Effector memory CD8-positive, alpha-beta T cell (primary cell): ENCODE measurements at places on chromosomes 12 and 14.
A peak's percentile ranks its signal among the peaks of the same experiment; 100 is the strongest.

- DNase-seq = no peak
Measured at GRCh38 chr12:49868952-49869815, 26.3 kb upstream of the BCDIN3D start.

DNA sequence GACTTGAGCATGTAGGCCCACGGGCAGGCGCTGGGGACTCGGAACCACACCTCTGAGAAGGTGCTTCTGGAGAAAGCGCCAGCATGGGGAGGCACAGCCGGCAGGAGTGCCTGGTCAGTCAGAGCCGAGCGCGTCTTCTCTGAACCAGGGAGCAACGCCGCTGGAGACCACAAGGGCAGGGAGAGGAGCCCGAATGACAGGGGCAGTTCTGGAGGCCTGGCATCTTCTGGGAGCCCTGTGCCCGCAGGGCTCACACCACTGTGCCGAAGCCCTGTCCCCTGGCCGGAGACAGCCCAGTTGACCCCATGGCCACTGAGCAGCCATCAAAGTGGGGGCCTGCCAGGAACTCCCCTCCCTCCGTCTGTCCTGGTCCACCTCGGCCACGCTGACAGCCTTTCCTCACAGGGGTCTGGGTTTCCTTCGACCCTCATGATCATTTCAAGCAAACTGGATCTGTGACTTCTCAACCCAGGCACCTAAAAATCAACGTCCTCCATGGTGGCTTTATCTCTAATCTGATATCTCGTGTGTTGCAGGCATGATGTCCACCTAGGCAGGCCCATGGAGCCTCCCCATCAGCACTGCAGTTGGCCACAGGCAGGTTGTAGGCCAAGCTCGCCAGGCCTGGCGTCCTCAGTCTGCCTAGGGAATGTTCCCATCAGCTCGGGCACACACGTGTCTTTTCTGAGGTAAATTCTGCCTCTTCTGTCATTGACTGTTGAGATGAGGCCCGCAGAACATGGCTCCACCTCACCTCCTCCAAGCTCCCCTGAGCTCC is 299.3 kb upstream of the RTL1 start:
- DNase-seq = no peak

DNA sequence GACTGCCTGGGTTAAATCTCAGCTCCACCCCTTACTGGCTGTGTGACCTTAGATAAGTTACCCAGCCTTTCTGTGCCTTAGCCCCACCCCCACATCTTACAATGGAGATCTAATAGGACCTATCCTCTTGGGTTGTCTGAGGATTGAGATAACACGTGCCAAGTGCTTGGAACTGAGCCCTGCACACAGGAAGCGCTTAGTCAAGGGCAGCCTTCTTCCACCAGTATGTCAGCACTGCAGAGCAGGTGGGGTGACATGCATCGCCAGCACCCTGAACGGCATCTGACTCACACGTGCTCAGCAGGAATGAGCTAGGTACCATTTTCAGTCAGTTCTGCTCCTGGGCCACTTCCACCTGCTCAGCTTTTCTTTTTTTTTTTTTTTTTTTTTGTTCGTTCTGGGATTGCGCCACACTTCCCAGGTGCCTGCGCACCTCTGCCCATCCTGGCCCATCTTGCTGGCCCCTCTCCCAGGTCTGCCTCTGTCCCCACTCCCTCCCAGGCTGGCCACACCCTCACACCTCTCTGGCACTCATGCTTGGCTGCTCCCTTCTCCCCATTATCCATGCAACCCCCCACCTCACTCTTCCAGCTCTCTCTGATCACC is 19.6 kb downstream of the LGMN start:
- no peak for DNase-seq

GRCh38 chr12:104971306-104971705 is 13.2 kb upstream of the SLC41A2 start:
- DNase-seq = no peak

DNA sequence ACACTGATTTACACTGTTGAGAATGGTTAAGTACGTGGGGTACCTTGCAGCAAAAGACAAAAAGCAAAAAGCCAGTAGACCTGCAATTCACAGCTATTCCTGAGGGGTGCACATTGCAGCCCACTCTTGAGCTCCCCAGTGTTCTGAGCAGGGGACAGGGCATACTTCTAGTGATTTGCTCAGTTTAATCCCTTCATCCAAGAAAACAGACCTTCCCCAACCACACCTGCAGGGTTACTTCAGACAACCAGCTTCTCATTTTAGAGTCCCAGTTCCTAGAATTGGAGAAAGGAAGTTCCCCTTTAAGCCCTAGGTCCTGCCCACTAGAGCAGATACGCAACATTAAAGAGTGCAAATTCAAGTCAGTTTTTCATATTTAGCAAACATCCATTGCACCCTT is 3.6 kb upstream of the WSB2 start:
- DNase-seq = no peak

GRCh38 chr14:38404100-38404541 is 148.2 kb upstream of the CLEC14A start:
- DNase-seq = no peak

- DNase-seq = no peak
Measured at GRCh38 chr12:10989107-10989506, 2.4 kb upstream of the TAS2R50 start.

GRCh38 chr12:4909734-4910501 is at the start of gene KCNA1:
Gene KCNA1 (plus strand): TSS chr12:4909905. CDS start chr12:4911379, 1,474 bp downstream.
- no peak for DNase-seq

DNA sequence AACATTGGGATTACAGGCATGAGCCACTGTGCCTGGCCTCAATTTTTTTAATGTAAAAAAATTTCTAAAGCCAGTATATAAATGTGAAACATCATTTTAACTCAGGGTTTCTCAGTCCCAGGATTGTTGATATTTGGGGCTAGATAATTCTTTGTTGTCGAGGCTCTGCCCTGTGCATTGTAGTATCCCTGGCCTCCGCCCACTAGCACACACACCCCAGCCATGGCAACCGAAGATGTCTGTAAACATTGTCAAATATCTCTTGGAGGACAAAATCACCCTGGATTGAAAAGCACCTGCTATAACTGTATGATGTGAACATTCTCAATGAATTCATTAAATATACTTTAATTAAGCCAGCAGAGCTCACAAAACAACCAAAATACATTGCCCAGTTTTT is 8.4 kb upstream of the CIT start:
- no peak for DNase-seq

DNA sequence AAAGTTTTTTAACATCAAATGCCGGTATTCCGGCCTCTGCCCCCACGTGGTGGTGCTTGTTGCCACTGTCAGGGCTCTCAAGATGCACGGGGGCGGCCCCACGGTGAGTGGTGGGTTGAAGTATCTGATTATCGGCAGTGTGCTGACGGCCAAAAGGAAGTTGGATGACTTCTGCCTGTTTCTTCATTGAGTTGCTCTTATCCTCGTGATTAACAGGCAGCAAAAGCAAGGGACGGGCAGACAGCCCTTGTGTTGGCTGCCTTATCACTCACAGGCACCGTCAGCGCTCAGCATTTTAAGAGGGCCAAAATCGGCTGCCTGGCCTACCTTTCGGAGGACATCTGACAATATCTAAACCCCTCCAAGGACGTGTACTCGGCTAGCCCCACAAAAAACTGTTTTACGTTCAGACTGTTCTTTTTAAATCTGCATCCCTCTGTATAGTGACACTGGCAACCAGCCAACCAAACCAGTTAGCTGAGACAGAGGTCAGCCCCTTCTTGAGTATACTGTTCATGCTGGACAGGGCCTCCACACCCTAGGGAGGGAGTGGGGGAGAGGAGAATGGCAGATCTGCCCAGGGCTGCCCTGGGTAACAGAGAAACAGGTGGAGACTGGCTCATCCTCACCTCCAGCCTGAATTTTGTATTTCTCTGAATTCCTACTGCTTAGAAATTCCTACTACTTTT is 22.9 kb upstream of the AKAP5 start:
- no peak for DNase-seq

- no peak for DNase-seq
Measured at GRCh38 chr12:111887926-111888745, 46.1 kb downstream of the MAPKAPK5 start.

- no peak for DNase-seq
Measured at GRCh38 chr14:104965561-104966231, 12.5 kb downstream of the AHNAK2 start.

DNA sequence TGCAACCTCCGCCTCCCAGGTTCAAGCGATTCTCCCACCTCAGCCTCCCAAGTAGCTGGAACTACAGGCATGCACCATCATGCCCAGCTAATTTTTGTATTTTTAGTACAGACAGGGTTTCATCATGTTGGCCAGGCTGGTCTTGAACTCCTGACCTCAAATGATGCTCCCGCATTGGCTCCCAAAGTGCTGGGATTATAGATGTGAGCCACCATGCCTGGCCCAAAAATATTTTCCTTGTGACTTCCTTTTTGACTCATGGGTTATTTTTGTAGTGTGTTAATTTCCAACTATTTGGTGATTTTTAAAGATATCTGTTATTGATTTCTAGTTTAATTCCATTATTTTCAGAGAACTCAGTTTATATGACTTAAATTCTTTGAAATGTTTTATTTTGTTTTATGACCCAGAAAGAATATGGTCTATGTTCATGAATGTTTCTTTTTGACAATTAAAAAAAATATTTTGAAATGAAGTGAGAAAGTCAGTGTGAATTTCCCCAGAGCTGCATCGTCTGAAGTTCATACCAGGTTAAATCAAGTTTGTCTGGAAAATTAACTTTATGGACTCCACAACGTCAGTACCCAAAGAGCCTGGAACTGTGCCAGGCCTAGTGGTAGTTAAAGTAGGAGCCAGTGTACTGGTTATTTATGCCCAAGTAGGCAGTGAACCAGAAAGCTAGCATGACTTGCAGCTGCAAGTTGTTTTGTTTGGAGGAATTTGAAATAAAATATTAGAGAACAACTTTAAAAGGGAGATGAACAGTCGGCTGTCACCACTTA is 2.8 kb upstream of the CDKL1 start:
- no peak for DNase-seq

DNA sequence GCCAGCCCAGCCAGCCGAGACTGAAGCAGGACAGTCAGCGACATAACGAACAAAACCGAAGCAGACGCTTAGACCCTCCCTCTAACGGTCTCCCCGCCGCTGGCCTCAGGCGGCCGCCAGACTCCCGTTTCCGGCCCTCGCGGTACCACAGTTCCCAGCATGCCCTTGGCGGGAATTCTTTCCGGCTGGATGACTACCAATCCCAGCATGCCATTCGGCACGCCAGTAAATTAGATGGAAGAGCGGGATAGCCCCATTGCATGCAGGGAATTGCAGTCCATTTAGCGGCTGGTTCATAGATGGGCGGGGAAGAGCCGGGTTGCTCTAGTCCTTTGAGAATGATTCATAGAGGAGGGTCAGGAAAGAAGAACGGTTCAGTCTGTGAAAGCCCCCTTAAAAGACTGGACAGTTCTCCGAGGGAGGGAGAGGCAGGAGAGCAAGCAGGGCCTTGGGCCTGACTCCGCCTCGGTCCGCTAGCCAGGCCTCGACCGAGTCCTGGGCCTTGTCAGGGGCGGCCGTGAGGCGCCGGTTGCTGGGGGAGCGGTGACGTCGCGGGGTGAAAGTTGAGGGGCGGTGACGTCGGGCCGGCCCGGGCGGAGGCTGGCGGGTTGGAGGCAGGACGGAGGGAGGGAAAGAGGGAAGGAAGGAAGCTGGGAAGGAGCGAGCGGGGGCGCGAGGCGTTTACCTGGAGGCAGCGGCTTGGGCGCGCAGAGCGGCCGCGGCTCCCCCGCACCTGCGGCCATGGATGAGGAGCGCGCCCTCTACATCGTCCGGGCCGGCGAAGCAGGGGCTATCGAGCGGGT is at the start of gene RIC8B:
Gene RIC8B (plus strand): TSS at position 678 of the 803 bp plus-strand sequence. CDS start 64 bp downstream, at position 742.
- peak; percentile 59 for DNase-seq

GRCh38 chr12:80226576-80226975 is 127.2 kb downstream of the OTOGL start:
- DNase-seq = no peak

- no peak for DNase-seq
Measured at GRCh38 chr12:38124247-38125012, 192.1 kb upstream of the ALG10B start.

DNA sequence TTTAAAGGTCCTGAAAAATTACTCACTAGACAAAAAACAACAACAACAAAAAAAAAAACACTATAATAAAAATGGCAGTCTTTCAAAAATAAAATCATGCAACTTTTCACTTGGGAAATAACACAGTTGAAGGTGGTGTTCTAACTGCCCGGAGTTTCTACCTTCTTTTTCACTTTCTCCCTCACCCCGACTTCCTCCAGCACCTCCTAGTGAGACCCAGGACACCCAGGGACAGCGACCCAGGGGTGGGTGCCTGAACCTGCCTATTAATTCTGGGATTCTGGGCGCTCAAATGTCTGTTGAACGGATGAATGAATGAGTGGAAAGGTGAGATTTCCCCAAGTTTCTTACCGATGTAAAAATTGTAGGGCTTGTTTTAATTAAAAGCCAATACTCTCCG is 2.0 kb upstream of the FZD10 start:
- no peak for DNase-seq
